Common myeloid progenitor, CD34-positive (primary cell): ENCODE measurements at places on chromosomes 4 and X.

GRCh38 chr4:87717276-87718031, 67.4 kb downstream of the DMP1 start:
- no peaks in the 10 kb centered on the region for H3K36me3 ChIP-seq
- DNase-seq = no peak
- H3K4me3 ChIP-seq = no peak overlapping the region
- H3K27ac ChIP-seq = no peak overlapping the region
- no peaks in the 10 kb centered on the region for H3K27me3 ChIP-seq

- no peaks in the 10 kb centered on the region for H3K36me3 ChIP-seq
- H3K27me3 ChIP-seq = no peaks in the 10 kb centered on the region
- H3K4me1 ChIP-seq = no peaks in the 10 kb centered on the region
- no peak overlapping the region for H3K4me3 ChIP-seq
- no peak for DNase-seq
- no peak overlapping the region for H3K27ac ChIP-seq
These were observed 480.9 kb downstream of the PCDH11X start for GRCh38 chrX:92260102-92260501.

- no peak overlapping the region for H3K4me3 ChIP-seq
- H3K27me3 ChIP-seq = no peaks in the 10 kb centered on the region
- H3K36me3 ChIP-seq = peaks cover 48% of the 10 kb centered on the region
- peaks cover 3% of the 10 kb centered on the region for H3K4me1 ChIP-seq
- DNase-seq = no peak
These were observed 111.1 kb downstream of the NFKB1 start for GRCh38 chr4:102612210-102612609.

- DNase-seq = no peak
- H3K4me1 ChIP-seq = peaks cover 3% of the 10 kb centered on the region
- H3K4me3 ChIP-seq = no peak overlapping the region
- no peak overlapping the region for H3K27ac ChIP-seq
These were observed 17.6 kb downstream of the DYNLT3 start for GRCh38 chrX:37829721-37830120.

DNA sequence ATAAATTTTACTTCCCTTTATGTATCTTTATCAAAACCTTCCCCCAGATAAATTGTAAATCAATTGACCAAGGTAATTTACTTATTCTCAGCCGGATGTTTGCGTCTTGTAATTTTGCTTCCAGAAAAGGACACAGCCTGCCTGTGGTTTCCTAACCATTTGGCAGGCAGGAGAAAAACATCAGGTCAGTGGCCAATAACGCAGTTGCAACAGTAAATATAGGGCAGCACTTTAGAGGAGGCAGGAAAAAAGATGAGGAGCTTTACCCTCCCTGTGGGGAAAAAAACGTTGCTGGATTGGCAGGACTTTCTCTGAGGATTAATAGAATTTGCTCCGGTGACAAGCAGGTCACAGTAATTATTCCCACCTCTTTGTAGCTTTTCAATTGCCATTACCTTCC, 2618.1 kb downstream of the ARAP2 start:
- H3K4me1 ChIP-seq = no peaks in the 10 kb centered on the region
- H3K27me3 ChIP-seq = no peaks in the 10 kb centered on the region
- H3K36me3 ChIP-seq = no peaks in the 10 kb centered on the region
- DNase-seq = no peak
- no peak overlapping the region for H3K4me3 ChIP-seq

GRCh38 chr4:141047228-141047884, 85.9 kb downstream of the RNF150 start:
- H3K4me1 ChIP-seq = no peaks in the 10 kb centered on the region
- H3K27me3 ChIP-seq = no peaks in the 10 kb centered on the region
- no peaks in the 10 kb centered on the region for H3K36me3 ChIP-seq
- H3K4me3 ChIP-seq = no peak overlapping the region
- no peak overlapping the region for H3K27ac ChIP-seq
- DNase-seq = no peak

DNA sequence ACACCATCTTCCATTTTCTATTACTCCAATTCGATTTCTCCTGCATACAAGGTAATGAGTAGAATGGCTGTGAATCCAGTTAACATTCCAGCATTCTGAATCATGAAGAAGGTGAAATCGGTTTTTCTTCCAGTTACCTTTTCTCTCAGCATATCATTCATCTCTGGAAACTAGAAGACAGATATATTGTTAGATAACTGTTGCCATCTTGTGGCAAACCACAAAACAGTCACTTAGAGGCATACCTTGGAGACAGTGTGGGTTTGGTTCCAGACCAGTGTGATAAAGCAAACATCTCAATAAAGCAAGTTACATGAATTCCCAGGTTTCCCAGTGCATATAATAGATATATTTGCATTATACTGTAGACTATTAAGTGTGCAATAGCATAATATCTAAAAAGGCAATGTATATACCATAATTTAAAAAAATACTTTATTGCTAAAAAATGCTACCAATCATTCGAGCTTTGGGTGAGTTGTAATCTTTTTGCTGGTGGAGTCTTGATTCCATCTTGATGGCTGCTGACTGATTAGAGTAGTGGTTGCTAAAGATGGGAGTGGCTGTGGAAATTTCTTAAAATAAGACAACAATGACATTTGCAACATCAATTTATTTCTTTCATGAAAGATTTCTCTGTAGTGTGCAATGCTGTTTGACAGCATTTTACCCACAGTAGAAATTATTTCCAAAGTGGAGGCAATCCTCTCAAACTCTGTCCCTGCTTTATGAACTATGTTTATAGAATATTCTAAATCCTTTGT, 82.1 kb downstream of the SLC39A8 start:
- H3K4me1 ChIP-seq = no peaks in the 10 kb centered on the region
- no peaks in the 10 kb centered on the region for H3K27me3 ChIP-seq
- DNase-seq = peak; percentile 51
- H3K4me3 ChIP-seq = no peak overlapping the region

DNA sequence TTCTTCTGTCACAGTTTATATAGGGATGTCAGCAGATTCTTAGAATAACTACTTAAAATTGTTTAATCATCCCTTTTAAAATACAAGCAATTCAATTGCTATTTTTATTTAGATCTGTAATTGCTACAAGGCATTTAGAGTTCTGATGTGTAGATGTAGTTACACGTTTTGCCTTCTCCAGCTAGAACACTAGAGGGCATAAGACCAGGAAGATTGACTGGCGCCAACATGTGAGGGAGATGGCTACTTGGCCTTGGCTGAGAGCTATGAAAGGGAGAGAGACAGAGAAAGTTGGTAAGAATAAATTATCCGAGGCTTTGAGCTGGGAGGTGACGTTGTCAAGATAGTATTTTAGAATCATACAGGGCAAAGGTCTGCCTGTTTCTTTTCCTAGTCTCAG, 563.7 kb upstream of the PRKX start:
- no peaks in the 10 kb centered on the region for H3K36me3 ChIP-seq
- no peaks in the 10 kb centered on the region for H3K27me3 ChIP-seq
- H3K27ac ChIP-seq = no peak overlapping the region
- no peak overlapping the region for H3K4me3 ChIP-seq
- DNase-seq = no peak

- peak; percentile 78 for DNase-seq
- no peaks in the 10 kb centered on the region for H3K27me3 ChIP-seq
- H3K4me3 ChIP-seq = no peak overlapping the region
These were observed 48.9 kb downstream of the FNIP2 start for GRCh38 chr4:158817562-158818296.
